ENCODE measurements at places on chromosomes 16 and 17.

- no peak for DNase-seq
Measured at GRCh38 chr16:10242916-10243315, 60.7 kb upstream of the GRIN2A start.

GRCh38 chr17:82790391-82790790, 38.5 kb downstream of the TBCD start:
- no peak for DNase-seq

- no peak for DNase-seq
Measured at GRCh38 chr17:9557857-9558256, 17.8 kb downstream of the STX8 start.

DNA sequence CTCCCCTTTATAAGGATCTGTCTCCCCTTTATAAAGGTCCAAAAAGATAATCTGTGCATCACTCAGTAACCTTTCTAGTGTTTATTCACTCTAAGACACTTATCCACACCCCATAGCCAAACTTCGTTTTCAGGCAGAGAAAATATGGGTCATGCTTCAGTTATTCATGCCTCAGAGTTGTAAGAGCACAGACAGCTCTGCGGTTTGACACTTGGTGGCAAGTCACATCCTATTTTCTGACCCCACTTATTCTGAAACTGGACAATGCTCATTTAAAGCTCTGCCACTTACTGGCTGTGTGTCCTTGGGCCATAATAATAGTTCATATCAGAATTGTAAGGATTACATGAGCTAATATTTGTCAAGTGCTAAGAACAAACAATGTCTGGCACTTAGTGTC, 2.0 kb upstream of the KRTAP2-1 start:
- no peak for DNase-seq

- DNase-seq = no peak
Measured at GRCh38 chr16:17002565-17002964, 468.2 kb downstream of the XYLT1 start.

DNA sequence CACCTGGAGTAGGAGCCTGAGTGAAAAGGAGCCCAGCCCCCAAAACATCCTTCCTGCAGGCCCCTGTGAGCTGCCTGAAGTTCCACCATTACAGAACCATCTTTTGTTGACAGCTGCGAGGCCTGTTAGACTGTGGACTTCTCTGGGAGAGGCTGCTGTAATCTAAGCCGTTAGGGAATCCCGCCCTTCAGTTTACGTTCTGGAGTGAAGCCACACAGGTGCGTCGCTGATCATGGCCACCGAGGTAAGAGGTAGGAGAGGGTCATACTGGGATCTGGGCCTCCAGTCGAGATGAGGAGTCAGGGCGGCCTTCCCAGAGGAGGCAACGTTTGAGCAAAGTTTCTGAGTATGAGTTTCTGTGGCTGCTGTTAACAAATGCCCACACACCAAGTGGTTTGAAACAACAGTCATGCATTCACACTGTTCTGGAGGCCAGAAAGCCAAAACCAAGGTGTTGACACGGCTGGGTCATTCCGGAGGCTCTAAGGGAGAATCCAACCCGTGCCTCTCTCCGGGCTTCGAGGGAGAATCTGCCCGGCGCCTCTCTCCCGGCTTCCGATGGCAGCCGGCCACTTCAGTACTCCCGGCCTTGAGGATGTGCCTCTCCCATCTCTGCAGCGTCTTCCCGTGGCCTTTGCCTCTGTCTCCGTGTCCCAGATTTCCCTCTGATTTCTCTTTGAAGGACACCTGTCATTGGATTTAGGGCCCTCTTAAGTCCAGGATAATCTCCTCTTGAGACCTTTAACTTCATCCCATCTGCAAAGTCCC, 26.6 kb upstream of the ATP2C2 start:
- no peak for DNase-seq

GRCh38 chr17:79435962-79436361, 174.9 kb downstream of the RBFOX3 start:
- no peak for DNase-seq

DNA sequence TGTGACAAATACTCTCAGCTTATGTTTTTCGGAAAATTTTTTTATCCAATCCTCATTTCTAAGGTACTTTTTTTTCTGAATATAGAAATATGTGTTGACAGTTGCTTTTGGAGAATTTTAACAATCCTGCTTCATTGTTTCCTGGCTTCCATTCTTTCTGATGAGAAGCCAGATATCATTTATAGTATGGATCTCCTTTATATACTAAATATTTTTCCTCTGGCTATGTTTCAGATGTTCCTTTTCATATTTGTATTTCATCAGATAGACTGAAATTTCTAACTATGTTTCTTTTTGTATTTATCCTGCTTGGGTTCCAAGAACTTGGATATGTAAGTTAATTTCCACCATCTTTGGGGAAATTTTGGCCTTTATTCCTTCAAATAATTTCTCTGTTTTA, 138.9 kb upstream of the CDH11 start:
- DNase-seq = no peak

DNA sequence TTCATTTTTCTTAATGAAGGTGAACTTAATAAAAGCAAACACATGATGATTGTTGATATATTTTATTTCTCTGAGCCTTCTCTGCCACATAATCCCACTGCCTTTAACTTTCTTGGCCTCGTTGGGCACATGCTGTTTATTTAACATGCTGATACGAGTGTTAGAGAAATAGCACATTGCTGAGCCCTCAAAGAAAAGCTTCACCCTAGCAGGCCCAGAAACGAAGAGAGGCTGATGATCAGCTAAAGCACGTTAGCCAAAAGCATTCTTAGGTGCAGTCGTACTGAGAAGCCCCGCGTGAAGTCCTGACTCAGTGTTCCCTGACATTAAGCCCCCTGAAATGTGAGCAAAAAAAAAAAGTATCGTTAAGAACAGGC, 122.8 kb downstream of the CCDC182 start:
- DNase-seq = no peak

- no peak for DNase-seq
Measured at GRCh38 chr16:75647112-75647491, 363 bp downstream of the KARS1 start.

DNA sequence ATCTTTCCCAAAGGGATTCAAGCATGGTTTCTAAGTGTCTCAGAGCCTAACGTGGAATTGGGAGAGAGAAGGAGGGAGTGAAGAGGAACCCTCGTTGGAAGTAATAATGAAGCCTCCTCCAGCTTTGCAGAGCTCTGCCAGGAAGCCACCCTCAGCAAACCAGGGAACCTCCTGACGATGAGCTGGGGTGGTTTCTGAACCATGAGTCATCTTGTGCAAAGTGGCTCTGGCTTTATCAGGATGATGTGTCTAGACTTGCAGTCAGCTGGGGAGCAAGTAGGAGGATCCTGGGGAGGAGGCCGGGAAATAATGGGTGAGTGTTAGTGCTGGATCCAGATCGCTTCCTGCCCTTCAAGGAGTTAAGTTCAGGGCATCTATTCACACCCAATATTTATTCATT, 191.7 kb upstream of the RBFOX1 start:
- no peak for DNase-seq

All from T follicular helper cell (primary cell).